ENCODE measurements at places on chromosomes 13 and 19. TPM values are rescaled to one million over a fixed set of nuclear protein-coding genes. Genes with fewer than 3 reads are reported as not detected.

Gene ARID3A
- total RNA-seq: 28.5 TPM

Gene DACT3
- total RNA-seq: 3.0 TPM

Gene ADAMTS10
- 3.9 TPM for total RNA-seq

DNA sequence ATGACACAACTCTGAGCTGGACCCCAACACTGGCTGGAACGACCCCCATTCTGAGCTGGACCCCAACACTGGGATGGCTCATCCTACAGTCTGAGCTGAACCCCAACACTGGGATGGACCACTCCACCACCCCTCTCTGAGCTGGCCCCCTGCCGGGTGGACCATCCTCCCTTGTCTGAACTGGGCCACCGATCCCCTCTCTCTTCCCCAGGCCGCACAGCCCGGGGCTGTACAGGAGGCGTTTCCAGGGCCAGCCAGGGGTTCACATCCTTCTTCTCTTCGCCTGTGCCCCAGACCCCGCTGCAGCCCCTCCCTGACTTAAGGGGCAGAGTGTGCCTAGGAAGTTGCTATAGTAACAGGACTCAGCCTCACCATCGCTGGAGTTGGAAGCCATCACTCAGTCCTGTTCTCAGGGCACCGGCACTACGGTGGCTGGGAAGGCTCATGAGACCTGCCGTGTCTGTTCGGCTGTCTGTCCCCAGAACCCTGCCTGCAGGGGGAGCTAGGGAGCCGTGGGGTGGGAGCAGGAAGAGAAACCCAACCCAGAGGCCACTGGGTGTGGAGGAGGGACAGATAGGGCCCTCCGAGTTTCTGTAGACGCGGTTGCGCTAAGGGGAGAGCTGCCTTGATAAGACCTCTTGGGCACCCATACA is 3.7 kb downstream of the PRKACA start:
- H3K27me3 ChIP-seq: no peaks in the 10 kb centered on the region
- peak; percentile 65 for DNase-seq
- H3K4me3 ChIP-seq: no peak overlapping the region
- H3K4me1 ChIP-seq: peaks cover 34% of the 10 kb centered on the region

Gene IL27RA
- 61.9 TPM for total RNA-seq

- H3K36me3 ChIP-seq: no peaks in the 10 kb centered on the region
- H3K4me3 ChIP-seq: no peak overlapping the region
- DNase-seq: no peak
These were observed 140.0 kb downstream of the DACH1 start for GRCh38 chr13:71727042-71727441.

GRCh38 chr13:39777021-39777420 is 121.6 kb downstream of the COG6 start:
- peaks cover 4% of the 10 kb centered on the region for H3K36me3 ChIP-seq
- peaks cover 48% of the 10 kb centered on the region for H3K4me1 ChIP-seq
- DNase-seq: no peak
- H3K4me3 ChIP-seq: peak overlapping the region; percentile 4

Measured in activated CD4-positive, alpha-beta memory T cell treated with anti-CD3 and anti-CD28 coated beads for 36 hours (primary cell).